ENCODE measurements at places on chromosomes 4 and X.

GRCh38 chr4:77021614-77022089 lies 54.1 kb downstream of the CCNI start:
- no peak for DNase-seq

DNA sequence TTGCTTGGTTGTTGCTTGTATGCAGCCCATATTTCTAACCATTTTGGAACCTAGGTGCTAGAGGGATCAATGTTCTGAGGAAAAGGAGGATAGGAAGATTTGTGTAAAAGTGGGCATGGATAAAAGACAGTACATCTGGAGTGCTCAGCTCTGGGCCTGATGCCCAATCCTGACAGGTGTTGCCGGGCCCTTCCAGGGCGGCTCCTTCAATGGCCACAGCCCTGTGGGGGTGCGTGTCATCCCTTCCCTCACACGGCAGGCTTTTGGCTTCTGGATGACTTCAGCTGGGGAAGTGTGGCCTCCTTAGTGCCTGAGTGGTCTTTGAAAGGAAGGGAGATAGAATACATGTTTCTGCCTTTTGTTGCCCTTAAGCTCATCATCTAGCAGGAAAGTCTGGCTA lies 47.2 kb downstream of the NELFA start:
- no peak for DNase-seq

GRCh38 chr4:147723326-147723725 lies 8.6 kb upstream of the ARHGAP10 start:
- no peak for DNase-seq

- DNase-seq: no peak
These were observed 559 bp downstream of the SLC9A7 start for GRCh38 chrX:46758163-46758955.

DNA sequence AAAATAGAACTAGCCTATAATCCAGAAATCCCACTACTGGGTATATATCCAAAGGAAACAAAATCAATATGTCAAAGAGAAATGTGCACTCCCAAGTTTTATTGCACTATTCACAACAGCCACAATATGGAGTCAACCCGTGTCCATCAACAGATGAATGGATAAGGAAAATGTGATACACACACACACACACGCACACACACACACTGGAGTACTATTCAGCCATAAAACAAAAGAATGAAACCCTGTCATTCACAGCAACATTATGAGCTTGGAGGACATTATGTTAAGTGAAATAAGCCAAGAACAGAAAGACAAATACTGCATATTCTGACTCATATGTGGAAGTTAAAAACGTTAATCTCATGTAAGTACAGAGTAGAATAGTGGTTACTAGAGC lies 5.8 kb upstream of the FHL1 start:
- no peak for DNase-seq

DNA sequence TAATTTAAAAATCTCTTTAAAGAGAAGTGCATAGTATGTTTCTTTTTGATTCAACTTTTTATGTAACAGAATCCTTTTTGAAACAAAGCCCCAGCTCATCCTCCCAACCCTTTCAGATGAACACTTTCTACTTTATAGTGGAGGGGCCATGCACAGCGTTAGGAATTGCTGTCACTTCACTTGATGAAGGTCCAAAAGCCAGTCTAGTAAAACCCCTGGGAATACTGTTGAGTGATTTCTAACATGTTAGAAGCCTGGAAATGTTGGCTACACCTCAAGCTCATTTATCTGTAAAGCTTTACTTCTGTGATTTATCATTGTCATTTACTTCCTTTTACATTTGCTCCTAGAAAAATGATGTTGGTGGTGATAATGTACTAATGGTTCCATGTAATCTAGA lies 1608.9 kb upstream of the TENM3 start:
- DNase-seq: no peak

DNA sequence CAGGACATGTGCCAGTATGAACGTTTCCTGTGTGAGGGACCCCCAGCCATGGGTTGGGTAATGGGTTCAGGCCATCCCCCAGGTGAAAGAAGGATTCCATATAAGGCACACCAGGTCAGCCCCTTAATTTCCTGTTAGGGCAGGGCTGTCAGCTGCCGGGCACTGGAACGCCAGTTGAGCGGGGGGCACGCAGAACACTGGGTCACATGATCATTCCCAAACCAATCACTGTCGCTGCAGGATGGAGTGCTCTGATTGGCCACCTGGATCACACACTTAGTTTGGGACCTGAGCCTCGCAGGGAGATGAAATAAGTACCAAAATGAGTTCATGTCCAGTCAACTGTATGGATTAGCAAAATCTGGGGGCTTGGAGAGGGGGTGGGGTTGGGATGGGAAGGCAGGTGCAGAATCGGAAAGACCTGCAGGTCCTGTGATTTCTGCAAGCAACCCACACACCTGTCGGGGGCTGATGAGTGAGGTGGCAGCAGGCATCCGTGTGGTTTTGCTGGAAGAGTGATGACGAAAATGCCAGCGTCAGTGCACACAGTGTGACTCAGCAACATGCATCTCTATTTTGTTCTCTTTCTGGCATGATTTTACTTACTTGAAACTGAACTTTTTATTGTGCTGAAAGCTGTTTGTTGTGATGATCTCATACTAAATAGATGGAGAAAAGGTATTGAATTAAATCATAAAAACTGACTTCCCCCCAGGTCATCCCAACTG lies 32.2 kb downstream of the RNF212 start:
- no peak for DNase-seq

DNA sequence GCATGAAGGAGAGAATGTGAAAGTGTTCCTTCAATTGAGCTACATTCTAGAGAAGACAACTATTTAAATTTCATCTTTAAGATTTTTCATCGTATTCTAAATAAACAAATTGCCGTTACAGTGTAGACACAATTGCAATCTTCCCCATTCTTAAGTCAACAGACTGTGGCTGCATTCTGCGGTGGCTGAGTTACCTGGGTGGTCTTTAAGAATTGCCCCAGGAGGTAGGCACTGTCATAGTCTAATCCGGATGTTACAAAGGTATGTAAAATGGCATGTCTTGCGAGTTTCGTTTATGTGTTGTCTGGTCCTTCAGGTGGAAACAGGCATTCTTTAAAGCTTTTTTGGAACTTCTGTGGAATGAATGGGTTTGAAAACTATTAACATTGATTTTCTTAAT lies 586.1 kb upstream of the PITX2 start:
- no peak for DNase-seq

DNA sequence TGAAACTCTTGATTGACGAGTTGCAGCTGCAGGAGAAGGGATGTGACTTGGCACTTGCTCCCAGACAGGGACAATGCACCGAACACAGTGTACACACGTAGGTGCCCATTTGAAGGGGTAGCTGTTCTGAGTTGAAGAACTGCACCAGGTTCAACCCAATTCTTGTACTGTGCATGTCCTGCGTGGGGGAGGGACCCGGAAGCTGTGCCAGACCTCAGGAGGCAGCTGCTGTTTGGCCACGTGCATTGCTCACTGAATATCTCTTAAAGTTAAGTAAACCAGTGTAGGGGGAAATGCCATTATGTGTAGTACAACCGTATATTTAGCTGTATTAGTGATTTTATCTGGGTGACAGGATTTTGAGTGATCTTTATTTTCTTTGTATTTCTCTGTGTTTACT lies 12.0 kb upstream of the RBBP7 start:
- DNase-seq: no peak

Data from LNCaP clone FGC (cell line).